ENCODE measurements at places on chromosomes 3 and 15.

- no peak for DNase-seq
Observed at GRCh38 chr15:38894243-38894948, 329.8 kb upstream of the RASGRP1 start.

GRCh38 chr3:182711261-182711683, 82.0 kb upstream of the ATP11B start:
- peak; percentile 81 for DNase-seq

DNA sequence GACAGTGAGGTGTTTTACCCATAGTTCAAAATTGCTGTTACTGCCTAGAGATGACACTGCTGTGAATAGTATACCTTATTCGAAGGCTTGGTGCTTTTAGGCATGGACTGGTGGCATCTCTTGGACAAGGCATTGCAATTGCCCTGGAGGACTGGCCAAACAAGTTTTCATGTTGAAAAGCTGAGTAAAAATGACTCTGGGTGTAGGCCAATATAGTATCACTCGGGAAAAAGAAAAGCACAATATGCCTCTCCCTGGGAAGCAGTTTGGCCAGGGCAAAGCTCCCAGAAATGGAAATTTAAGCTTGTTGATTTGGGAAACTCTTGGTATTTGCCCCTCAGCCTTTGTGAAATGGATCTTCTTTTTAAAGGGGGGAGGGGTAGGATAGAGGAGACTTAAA, 54.8 kb downstream of the ZNF609 start:
- DNase-seq: no peak

- DNase-seq: no peak
Observed at GRCh38 chr3:66582721-66583423, 82.0 kb upstream of the LRIG1 start.

- peak; percentile 56 for DNase-seq
Observed at GRCh38 chr3:107796791-107797190, 274.0 kb downstream of the BBX start.

- DNase-seq: no peak
Observed at GRCh38 chr15:93829115-93829870, 402.1 kb upstream of the MCTP2 start.

- no peak for DNase-seq
Observed at GRCh38 chr3:132637590-132637989, 22.0 kb downstream of the ACAD11 start.

DNA sequence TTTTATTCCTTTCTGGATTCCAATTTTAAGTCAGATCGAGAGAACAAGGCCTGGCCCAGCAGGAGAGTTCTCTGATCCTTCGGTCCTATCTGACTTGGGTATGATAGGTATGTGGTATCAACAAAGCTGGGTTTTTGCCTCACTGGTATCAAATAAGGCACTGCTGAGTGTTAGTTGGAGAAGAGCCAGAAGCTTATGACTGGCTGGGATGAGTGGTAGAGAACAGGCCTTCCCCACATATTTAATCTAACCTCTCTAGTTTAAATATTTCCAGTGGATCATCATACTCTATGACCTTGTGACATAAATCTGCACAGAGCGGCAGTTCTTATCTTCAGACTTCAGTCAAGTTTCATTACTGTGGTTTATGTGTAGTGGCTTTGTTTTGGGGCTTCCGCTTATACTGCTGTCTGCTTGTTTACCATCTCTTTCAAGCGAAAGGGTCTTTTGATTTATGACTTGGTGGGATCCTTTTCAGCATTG, 164.5 kb downstream of the PTPRG start:
- no peak for DNase-seq

GRCh38 chr3:15102836-15103235, 3.9 kb upstream of the RBSN start:
- DNase-seq: no peak

DNA sequence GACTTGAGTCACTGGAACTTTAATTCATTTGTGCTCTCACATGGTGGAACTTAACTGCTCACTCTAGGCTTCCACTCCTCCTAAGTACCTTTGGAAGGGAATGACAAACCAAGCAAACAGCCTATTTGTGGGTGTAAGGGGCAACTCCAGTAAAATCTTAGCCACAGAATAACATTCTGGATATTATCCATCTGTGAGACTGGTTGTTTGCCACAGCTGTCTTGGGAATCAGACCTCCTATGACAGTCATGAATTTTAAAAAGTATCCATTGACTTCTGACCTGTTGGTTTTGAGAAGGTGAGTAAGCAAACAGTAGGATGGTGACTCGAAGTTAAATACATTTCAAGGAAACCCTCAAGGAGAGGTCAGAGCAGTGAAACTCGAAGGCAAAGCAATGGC, 147.3 kb upstream of the CDIN1 start:
- no peak for DNase-seq

DNA sequence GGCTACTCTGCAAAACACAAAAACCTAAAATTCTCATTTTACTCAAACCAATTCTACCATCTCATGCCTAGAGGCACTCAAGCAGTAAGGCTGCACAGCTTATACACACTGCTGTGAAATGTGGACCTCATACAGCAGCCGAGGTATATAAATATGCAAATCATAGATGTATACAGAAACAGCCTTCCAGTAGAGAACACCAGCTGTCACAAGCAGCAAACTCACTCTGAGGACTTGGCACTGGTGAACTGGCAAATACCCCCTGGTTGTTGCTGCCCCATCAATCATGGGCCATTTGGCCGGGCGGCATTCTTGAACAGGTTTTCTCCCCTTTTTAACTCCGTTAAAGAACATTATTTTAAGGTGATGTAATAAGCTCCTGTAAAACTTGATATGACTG, 378.0 kb downstream of the LSAMP start:
- DNase-seq: no peak

DNA sequence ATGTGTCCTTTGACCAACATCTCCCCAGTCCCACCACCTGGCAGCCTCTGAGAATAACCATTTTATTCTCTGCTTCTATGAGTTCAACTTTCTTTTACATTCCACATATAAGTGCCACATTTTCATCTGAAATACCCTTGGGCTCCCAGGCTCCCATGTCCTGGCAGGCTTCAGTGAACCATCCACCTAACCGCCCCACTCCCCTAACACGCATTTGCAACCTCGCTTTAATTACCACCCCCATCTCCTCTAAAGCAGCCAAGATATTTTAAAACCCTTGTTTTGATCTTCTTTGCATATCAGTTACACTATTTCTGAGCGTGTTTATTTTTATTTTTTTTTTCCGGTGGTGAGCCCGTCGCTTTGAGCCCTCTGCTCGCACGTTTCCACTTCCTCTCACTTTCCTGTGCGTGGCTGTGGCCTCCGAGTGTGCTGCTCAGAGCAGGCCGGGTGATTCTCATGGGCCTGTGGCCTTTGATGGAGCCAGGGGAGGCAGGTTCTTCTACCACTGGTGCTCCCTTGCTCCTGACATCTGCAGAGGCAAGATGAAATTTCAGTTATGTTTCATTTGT, 195.4 kb upstream of the LPP start:
- no peak for DNase-seq

DNA sequence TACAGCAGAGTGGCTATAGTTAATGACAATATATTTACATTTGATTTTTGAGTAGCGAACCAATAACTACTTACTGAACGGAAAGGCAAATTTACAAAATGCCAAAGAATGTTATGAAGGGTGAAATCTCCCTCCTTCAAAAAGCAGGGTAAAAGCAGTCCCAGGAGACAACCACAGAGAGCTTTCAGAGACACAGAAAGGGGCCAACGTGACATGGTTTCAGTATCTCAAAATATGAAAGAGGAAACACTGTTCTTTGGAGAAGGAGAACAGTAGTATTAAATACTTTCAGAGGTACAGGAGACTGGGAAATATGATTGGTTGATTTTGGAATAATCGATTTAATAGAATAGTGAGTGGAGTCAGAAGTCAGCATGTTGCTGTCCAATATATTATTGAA, 52.3 kb upstream of the ROBO1 start:
- DNase-seq: no peak

DNA sequence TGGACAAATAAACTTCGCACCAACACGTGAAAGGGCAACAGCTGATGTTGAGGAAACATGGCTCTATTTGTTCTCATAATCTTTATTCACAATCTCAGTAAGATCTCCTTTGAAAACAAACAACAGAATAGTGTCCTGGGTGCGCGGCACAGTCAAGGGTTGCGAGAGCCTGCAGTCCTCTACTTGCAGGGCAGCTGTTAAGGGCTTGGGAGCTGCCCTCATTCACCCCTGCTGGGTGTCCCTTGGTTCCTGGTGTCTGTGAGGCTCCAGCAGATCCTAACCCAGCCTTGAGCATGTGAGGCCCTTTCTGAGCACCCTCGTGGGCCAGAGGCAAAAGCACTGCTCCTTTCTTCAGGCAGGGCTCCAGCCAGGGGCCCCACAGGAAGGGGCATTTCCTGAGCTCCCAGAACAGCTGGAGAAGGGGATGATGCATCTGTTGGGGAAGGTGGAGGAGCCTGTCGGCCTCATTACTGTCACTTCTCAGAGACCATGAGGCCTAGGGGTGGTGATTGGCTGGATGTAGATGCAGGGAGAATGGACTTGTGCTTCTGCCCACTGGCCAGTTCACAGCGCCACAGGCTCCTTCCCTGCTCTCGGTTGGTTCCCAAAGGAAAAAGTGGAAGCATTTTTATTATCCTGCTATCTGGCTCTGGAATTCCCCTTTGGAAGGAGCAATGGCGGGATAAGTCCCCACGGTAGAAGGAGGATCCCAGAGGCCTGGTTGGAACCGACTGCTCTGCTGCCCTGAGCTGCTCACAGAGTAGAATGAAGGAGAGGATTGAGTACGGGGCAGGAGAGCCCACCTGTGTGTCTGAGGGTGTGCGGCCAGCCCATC, 51.9 kb upstream of the KLF13 start:
- no peak for DNase-seq

DNA sequence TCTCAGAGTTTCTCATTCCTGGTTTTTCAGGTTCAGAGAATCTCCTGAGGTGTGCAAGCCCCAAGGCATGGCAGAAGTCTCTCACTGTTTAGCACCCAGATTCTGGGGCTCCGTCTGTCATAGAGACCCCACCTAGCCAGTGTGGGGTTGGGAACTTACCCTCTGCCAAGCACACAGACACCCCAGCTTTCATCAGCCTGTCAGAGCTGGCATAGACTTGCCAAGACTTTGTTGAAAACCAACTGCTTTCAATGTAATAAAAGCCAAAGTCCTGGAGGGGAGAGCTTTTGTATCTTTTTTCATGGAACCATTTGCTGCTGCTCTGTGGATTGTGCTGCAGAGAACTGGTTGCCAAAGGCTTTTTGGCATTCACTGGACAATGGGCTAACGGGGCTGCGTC, 341.4 kb upstream of the TRIM42 start:
- DNase-seq: no peak

DNA sequence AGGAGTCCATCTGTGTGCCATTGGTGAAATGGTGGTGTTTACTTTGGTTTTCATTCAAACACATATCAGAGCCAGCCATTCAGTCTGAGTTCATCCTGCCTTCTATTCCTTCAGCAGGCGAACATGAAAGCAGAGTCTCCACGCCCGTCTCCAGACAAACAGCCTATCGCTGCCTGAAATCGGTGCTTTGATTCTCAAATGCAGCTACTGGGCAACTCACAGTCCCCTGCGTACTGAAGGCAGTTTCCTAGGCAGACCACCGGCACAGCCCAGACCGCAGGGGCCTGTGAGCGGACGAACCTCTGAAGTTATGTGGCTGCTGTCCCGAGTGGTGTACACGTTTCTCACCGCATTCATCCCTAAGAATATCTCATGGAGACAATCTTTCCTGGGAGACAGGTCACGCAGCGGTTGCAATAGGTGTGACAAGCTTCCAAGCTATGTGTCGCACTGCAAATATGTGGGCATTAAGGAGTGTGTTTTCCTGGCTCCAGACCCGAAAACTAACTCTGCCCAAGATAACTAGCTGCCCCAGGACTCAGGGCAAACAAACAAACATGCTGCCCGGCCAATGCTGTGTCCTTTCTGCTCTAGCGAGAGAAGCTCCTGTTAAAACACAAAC, 16.9 kb upstream of the RYR3 start:
- DNase-seq: no peak

- DNase-seq: no peak
Observed at GRCh38 chr15:38059665-38060064, 125.2 kb downstream of the TMCO5A start.

DNA sequence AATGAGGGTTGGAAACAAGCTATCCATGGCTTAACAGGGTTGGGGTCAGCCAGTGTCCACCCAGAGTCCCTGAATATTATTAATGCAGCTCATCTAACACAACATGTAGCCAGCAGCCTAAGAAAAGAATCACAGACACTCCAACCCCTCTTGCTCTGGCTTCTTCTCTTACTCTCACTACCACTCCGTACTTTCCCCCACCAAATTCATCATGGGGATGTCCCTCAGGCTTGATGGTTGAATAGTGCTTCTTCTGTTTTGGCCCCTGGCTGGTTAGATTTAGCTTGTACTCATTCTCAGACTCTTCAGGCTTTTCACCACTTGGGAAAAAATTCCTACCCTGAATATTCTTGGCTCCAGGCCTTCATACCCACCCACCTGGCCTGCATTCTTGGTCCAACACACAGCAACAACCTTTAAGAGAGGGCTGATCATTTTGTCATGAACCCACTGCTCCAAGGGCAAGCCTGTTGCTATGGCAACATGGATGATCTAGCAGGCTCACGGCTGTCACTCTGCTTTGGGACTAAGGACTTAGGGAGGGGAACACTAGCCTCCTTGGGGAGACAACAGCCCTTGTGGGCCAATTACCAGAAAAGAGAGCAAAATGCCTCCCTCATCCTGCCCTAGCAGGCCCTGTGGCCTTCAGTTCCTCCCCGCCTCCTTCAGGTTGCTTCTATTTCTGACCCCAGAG, 9.4 kb upstream of the MED12L start:
- DNase-seq: no peak

GRCh38 chr3:98799479-98799878, 36.3 kb downstream of the ST3GAL6 start:
- DNase-seq: no peak

- DNase-seq: no peak
Observed at GRCh38 chr3:51357856-51358255, 27.2 kb upstream of the MANF start.

DNA sequence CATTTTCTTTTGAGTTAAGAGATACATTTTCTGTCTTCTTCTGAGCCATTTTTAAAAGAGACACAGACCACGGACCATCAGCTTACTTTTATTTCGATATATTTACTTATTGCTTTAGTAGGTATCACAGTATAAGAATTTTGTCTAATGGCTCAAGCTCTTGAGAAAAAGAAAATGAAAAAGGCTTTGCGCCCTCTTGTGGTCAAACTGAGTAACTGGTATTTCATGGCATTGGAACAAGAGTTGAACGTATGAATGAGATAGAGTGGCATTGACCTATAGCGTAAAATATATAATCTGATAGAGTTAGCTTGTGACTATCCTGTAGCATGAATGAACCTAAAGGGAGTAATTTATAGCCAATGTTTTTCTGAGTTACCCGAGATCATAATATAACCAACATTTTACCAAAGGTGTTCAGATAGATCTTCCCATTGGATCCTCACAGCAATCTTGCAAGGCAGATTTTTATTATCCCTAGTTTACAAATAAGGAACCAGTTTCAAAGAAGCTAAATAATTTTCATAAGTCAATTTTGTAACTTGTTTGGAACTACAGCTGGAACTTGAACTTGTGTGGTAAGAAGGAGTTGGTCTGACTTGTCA, 154.6 kb downstream of the POLR2M start:
- peak; percentile 29 for DNase-seq

GRCh38 chr3:23916152-23916885, 471 bp downstream of the NKIRAS1 start:
- DNase-seq: no peak
